ENCODE measurements at places on chromosomes 4 and X.

DNA sequence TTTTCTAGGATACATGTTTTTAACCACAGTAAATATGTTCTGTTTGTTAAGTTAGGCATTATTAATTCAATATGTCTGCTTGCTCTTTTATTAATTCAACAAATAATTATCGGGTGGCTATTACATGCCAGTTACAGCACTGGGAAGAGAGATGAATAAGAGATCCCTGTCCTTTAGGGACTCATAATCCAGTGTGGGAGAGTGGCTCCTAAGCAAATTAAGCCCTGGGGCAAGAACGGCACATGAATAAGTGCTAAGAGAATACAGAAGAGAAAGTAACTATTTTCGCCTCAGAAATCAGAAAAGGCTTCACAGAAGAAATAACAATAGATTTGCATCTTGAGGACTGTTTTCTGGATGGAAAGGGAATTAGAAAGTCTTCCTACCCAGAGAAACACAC, 236.7 kb downstream of the NR3C2 start:
- DNase-seq: no peak

DNA sequence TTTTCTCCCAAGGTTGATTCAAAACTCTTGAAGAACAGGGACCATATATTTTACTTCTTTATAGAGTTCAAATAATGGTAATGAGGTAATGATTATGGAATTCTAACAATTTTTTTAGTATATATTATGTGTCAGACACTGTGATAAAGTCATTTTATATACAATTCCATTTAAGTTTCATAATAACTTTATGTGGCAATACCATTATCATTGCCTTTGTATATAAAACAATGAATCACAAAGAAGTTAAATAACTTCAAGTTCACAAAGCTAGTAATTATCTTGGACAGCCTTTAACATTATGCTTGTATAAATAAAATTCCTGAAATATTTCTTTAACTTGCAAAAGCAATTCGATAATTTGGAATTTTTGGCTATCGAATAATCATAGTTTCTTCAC, 20.6 kb downstream of the MAGEC1 start:
- DNase-seq: no peak

- no peak for DNase-seq
Observed at GRCh38 chr4:55069248-55069647, 56.1 kb downstream of the KDR start.

GRCh38 chrX:111830571-111830970, 45.4 kb upstream of the TRPC5OS start:
- no peak for DNase-seq

DNA sequence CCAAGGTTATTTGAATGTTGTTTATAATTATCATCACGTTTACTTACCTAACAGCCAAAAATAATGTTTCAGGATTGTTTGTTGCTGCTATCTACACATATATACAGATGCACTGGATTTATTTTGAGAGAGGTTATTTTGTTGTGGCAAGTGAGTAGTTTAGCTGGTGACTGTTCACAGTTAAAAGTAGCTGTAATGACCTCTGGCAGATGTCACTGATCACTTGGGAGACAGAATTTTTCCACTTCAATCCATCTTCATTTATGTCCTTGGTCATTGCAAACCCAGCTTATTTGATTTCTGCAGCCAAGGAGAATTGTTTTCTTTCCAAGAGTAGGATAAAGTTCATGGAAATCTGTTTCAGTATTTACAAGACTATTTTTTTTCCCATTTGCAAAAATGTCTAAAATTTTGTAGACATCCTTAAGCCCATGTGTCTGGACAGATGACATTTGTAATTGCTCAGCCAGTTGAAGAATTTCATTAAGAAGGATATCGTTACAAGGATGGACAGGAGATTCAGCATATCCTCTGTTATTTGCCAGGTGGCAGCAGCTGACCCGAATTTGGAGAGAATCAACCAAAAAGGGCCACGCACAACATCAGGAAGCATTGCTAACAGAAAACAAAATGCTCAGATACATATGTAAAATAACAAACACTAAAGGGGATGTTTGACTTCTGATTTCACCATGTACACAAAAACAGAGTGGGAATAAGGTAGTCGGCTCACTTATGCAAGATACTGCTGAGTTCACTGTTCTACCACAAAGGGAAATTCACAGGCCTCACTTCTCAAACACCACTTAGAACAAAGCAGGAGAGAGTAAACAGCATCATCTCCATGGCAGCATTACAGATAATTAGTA, 64.5 kb downstream of the GPRIN3 start:
- DNase-seq: no peak

Measured in CD4-positive, alpha-beta T cell treated with Interleukin-17A for 4 hours (primary cell).